ENCODE measurements at places on chromosomes 5 and 9.

GRCh38 chr5:125528881-125529280, 782.4 kb upstream of the ZNF608 start:
- no peak for DNase-seq

DNA sequence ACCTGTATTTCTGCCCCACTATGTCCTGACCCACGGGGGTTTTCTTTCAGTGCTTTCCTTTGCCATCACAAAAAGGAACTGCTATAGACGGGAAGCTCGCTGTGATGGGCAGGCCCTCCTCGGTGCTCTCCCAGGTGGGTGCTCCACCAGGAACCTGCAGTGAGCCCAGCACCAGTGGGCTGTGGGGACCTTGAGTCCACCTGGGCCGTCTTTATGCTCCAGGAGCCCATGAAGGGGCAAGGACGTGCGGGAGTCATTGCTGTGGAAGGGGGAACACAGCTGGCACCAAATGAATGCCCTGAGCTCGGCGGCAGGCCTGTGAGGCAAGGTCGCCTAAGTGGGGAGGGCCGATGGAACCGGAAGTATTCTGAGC, 36.7 kb upstream of the SLC6A3 start:
- DNase-seq, result no peak

DNA sequence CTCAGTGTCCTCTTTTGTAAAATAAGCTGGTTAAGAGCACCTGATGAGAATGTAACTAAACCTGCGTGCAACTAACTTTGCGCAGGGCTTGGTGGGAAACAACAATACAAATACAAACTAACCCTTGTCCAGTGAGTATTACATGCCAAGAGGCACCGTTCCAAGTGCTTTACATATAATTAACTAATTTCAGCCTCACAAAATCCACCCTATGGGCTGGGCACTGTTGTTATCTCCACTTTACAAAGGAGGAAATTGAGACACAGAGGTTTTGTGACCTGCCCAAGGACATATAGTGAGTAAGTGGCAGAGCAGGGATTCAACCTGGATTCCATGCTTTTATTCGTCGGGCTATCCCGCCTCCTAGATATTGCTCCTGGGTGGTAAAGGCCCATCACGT, 26.2 kb upstream of the TNIP1 start:
- DNase-seq, result no peak

GRCh38 chr5:115875447-115875846, 33.7 kb downstream of the AP3S1 start:
- DNase-seq, result no peak

GRCh38 chr5:133643365-133643764, 31.0 kb upstream of the FSTL4 start:
- DNase-seq, result no peak
